ENCODE measurements at places on chromosomes 4 and X.
A peak's percentile ranks its signal among the peaks of the same experiment; 100 is the strongest.

DNA sequence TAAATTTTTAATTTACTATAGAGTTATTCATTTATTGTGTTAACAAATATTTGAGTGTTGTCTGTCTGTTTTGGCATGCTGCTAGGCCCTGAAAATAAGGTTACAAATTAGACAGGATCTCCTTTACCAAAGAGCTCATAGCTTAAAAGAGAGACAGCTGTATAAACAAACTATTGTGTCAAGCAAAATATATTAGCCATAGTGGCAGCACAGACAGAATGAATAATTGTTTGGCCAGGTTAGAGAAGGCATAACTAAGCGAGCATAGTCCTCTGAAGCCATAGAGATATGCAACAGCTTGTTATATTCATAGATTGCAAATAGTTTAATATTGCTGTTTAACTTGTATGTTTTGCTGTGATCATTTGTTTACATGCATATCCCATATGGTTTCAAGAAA lies 66.7 kb upstream of the NDUFC1 start:
- no peak for DNase-seq

- peak; percentile 43 for DNase-seq
These were observed 13.0 kb downstream of the RGS12 start for GRCh38 chr4:3305610-3306371.

- no peak for DNase-seq
These were observed 306.6 kb downstream of the STPG2 start for GRCh38 chr4:97836662-97837061.

GRCh38 chrX:44422631-44423030 lies 79.2 kb upstream of the EFHC2 start:
- no peak for DNase-seq

- no peak for DNase-seq
These were observed 130.7 kb upstream of the CTSO start for GRCh38 chr4:156084373-156084772.

DNA sequence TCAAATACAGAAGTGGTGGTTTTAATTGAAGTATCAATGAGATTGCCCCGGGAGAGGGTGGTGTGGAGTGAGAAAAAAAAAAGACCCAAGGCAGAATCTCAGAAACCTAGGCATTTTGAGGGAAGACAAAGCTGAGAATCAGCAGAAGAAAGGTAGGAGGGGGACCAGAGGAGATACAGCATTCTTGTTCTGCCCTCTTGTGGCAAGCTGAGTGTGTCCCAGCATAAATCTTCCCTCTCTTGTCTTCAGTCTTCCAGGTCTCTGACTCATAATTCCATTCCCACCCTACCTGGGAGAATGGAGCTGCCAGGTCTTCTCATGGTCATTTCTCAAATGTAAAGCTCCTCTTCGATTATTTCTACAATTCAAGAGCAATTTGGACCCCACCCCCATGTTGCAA lies 32.7 kb upstream of the MAGED1 start:
- DNase-seq, result peak; percentile 55

DNA sequence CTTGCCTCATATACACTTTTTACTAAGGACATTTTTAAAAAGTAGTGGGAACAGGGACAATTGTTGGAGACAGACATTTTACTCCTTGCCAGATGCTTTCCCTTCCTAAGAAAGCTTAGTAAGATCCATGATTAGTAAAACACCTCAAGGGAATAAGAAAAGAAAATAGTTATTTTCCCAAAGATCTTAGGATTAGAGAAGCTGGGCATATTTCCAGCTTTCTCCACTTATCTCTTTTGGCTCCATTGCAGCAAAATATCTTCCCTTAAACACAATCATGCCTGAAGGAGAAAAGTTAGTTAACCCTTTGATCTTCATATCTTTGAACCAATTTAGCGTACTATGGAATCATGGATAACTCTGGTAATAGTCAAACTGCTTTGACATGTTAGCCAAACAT lies 257.9 kb downstream of the PCDH18 start:
- DNase-seq, result no peak

- DNase-seq, result no peak
These were observed 81.8 kb downstream of the TEX11 start for GRCh38 chrX:70826715-70827114.

GRCh38 chr4:153791746-153792617 lies 3.1 kb upstream of the SFRP2 start:
- DNase-seq, result peak; percentile 96

DNA sequence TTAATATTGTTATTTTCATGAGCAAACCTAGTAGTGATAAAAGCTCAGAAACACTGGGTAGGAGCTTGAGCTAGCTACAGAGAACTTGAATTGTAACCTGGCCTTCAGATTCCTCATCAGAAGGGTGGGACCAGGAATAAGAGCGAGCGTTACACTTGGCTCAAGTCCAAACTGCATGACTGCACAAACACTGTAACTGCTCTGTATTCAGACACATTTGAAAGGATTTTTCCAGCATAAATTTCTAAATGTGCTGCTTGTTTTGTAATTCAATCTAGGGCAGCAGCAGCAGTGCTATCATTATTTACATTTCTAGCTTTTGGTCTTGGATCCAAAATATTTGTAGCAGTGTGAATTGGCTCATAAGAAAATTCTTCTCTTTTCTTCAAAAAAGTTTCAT lies 133.0 kb upstream of the TMLHE start:
- no peak for DNase-seq

DNA sequence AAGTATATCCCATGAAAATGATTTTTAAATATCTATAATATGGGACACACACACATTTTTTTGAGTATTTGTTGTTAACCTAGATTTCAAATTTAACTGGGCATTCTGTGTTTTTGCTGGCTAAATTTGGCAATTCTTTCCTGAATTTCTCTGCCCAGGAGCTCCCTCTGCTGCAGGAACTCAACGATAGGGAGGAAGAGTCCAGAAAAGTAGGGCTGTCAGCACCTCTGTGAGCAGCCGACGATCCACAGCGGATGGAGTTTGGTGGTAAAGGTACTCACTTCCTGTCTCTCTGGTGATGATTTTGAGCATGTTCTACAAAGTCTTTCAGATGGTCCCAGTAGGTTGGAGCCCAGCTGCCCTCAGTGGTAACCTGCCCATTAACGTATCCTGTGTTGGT lies 23.1 kb upstream of the TMEM184C start:
- no peak for DNase-seq

DNA sequence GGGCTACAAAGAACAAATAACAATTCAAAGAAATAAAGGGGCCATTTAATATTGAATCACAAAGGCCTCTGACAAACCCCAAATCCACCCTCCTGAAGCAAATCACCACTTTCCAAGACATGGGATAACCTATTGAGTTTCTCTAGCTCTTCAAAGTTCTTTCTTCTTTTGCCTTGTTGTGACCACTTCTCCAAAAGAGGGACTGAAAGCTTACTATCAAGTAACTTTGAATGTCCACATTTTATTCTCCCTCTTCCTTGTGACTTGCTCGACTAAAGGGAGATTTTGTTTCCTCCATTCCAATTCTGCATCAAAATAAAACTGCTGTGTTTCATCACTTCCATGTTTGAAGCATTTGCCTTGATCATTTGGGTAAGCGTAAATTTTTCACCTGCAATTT lies 166.6 kb upstream of the SLC7A11 start:
- DNase-seq, result no peak

- peak; percentile 62 for DNase-seq
These were observed 205.5 kb upstream of the MBNL3 start for GRCh38 chrX:132694382-132694781.

GRCh38 chrX:95071052-95071451 lies 1397.0 kb downstream of the FAM133A start:
- no peak for DNase-seq

- no peak for DNase-seq
These were observed 150.7 kb downstream of the DHX15 start for GRCh38 chr4:24433515-24434214.

DNA sequence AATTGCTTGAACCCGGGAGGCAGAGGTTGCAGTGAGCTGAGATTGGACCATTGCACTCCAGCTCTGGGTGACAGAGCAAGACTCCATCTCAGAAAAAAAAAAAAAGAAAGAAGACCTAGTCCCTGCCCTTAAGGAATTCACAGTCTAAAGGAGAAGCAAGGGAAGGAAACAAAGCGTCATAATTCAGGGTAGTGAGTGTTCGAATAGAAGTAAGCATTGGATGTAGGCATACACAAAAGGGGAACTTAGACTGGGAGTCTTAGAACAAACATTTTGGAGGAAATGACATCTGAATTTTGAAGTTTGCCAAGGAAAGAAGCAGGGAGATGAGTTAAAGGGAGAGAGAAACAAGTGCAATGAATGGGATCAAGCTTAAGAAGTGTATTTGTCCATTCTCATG lies 32.4 kb downstream of the PPM1K start:
- no peak for DNase-seq

DNA sequence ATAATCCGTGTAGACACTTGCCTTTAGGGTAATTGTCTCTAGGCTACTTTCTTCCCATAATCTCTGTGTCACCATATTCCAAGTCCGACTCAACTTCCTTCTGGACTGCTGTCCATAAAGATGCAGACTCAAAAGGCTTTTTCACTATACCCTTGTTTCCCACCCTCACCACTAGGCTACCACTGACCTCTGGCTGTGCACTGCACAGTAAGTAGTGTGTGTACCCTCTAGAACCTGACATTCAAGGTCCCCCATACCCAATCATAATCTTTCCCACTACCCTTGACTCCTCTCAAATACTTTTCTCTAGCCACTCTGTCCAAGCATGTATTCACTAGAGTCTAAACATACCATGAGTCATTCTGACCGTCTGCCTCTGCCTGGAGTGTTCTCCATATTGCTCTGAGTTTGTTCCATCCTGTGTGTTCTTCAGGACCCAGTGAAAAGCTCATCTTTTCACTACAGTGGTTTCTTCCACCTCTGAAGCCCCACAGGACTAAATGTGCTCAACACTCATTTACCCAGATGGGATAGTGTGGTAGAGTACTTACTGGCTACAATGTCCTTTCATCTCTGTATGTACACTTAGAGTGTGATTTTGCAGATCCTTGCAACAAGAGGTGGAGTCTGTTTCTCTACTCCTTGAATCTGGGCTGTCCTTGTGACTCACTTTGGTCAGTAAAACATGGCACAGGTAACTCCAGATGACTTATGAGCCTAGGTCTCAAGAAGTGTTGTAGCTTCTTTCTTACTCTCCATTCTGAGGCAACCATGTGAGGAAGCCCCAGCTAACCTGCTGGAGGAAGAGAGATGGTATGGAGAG lies 17.4 kb downstream of the JADE3 start:
- DNase-seq, result no peak

DNA sequence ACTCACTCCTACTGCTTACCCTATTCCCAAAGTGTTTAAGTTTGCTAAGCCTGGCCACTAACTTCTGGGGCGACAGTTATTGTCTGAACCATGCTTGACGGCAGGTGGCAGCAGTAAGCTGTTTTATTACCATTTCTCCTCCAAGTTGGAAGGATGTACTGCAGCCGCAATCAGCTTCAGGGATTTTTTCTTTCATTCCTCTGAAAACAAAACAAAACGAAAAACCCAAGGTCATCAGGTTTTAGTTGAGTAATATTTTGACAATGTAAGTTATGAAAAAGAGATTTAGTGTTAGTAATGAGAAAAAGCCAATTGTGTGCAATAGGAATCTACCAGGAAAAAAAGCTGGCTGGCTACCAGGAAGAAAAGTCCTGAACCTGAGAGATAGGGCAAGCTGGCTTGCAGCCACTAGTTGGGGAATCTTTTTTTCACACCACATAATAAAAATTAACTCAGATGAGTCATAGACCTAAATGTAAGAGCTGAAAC lies 13.2 kb upstream of the RAB9B start:
- DNase-seq, result peak; percentile 73

GRCh38 chr4:178599521-178599920 lies 1157.3 kb upstream of the AGA start:
- no peak for DNase-seq

DNA sequence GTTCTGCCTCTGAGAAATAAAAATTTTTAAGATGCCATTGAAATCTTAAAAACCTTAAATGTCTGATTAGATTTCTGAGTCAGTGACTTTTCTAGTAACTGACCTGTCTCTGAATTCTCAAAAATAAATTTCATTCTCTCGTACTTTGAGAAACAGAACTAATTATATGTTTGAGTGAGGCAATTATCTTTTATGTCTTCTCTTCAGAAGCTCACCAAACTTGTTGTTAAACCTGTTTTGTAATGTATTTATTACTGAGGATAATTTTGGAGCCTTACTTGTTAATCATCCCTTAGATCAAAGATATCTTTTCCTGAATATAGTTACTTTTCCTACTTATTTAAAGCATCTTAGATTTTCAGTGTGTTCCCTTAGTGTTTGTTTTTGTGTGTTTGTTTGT lies 64.5 kb upstream of the MMAA start:
- no peak for DNase-seq

GRCh38 chr4:160276785-160277325 lies 1174.0 kb downstream of the RAPGEF2 start:
- DNase-seq, result peak; percentile 51

- no peak for DNase-seq
These were observed 71.7 kb downstream of the SRPX start for GRCh38 chrX:38149016-38149415.

DNA sequence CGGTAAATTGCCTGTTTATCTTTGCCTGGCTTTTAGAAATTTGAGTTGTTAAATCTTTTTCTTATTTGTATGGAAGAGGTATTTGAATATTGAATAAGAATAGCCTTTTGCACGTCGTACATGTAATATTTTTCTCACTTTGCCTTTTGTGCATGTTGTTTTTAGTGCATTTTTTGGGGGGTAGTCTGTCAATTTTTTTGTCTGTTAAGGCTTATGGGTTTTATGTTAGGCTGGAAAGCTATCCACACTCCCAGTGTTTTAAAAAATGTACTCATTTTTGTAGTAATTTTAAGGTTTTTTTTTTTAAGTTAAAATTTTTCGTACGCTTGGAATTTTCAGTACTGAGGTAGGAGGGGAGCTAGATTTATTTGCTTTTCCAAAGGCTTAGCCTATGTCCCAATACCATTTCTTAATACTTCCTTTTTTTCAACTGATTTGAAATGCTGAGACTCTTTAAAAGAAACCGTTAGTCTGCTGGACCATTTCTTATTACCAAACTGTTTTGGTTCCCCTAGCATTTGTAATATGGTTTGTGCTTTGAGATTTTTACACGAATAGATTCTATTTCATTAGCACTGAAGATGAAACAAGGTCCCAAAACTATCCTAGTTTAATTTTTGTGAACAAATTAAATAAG lies 1.3 kb downstream of the HERC5 start:
- no peak for DNase-seq

- DNase-seq, result no peak
These were observed 251.6 kb downstream of the CBR4 start for GRCh38 chr4:168758351-168758876.

- DNase-seq, result no peak
These were observed 163.9 kb upstream of the IGFBP7 start for GRCh38 chr4:57274082-57274481.

- DNase-seq, result no peak
These were observed 212.0 kb upstream of the JADE1 start for GRCh38 chr4:128597500-128597899.

Measured in islet precursor cell (in vitro differentiated cells).